ENCODE measurements at places on chromosomes 1 and 21.

DNA sequence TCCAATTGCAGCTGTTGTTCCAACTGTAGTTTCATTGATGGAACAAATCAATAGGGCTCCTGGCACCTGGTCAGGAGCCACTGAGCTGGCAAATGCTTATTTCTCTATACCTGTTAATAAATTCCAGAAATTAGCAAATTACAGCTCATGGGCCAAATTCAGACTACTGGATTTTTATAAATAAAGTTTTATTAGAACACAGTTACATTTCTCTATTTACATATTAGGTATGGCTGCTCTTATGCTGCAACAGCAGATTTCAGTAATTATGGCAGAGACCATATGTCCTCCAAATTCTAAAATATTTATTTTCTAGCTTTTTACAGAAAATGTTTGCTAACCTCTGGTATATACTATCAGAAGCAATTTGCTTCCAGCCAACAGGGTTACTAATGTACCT lies 47.8 kb downstream of the DUSP10 start:
- no peak for DNase-seq

DNA sequence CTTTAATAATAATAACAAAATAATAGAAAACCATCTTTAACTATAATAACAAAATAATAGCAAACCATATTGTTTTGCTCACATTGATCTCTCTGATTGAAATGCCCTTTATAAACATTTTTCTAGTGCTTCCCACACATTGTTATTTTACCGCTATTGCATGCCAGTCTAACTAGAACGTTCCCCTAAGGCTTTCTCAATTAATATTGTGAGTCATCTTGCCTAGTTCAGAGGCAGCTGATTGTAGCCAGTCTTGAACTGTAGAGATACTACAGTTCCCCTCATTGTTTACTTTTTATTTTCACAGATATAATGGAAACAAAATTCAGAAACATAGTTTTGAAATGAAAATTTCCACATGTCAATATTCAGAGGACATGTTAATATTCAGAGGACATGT lies 192.3 kb upstream of the ADGRL4 start:
- DNase-seq, result no peak

DNA sequence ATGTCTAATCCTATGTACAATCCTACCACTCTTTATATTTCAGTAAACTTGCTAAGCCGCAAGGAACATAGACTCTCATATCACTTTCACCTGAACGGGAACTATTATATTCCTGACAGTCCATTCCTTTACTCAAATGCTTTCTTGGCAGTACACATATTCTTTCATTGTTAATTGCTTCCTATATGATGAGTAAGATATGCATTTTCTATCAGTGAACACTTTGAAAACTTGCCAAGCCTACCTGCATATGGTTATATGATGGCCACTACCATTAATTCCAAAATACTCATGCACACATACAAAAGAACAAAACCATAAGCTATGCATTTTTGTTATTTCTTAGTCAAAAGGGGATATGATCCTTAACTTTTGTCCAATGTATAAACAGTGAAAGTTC lies 341.5 kb downstream of the VAV3 start:
- DNase-seq, result no peak

DNA sequence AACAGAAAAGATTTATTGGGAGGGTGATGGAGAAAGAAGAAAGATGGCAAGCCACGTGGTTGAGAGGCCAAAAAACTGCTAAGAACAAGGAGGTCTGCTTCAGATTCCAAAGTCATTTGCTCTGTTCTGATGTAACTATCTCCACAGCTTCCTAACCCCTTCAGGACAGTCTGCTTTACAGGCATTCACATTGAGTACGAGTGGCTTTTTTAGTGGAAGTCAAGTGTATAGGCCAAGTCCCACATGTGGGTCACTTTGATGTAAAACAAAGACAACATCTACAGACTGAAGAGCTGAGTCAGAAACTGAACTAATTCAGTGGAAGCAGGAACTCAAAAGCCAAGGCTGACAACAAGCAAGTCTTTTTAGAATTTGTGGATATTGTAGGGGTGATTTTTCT lies 128.7 kb upstream of the F3 start:
- no peak for DNase-seq

DNA sequence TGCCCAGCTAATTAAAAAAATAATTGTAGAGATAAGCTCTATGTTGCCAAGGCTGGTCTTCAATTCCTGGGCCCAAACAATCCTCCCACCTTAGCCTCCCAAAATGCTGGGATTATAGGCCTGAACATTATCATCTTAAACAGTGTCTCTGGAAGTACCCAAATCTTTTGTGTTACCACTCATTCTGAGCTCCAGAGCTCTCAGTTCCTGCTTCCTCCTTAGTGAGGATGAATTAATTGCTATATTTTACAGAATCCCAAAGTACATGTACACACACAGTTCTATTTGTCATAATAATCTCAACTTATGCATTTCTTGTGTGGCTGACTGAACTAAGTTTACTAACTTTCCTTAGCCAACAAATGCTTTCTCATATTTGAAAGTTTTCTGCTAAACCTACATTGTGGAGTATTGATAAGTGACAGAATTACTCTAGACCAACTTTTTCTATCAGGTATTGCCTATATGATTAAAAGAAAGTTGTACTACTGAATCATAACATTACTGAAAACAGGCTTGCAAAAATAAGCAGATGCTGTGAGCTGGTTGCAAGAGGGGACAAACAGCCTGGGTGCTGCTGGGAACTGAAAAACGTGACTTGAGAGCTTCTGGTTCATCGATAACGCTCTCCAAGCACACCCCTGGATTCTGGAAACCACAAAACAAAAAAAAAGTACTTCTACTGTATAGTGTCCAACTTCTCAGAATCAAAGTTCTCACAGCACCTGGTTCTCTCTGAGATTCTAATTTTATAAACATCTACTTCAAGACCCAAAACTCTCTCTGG lies 15.3 kb downstream of the VAV3 start:
- no peak for DNase-seq

DNA sequence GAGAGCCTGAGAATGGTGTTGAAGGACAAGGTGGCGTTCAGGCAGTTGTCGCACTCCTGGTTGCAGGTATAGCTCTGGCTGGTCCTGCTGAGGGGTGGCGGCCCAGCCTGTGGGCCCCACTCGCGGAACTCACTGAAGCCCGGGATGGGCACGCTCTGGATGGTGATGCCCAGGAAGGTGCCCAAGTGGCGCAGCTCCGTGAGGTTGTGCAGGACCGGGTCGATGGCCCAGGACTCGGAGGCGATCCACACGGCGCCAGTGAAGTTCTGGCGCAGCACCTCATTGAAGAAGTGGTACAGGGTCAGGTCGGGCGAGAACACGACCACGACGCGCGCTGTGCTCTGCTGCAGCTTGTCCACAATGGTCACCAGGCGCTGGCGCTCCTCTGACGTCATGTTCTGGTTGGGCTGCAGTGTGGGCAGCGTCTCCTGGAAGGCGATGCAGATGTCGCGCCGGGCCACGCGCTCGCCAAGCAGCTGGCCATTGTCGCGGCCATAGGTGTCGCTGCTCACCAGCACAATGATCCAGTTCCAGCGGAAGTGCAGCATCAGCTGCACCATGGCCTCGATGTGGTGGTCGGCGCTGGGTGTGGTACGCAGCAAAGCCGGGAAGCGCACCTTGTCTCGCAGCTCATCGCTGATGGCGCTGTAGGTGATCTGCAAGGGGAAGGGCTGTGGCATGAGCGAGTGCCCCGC lies 5.0 kb downstream of the TAS1R2 start:
- no peak for DNase-seq

DNA sequence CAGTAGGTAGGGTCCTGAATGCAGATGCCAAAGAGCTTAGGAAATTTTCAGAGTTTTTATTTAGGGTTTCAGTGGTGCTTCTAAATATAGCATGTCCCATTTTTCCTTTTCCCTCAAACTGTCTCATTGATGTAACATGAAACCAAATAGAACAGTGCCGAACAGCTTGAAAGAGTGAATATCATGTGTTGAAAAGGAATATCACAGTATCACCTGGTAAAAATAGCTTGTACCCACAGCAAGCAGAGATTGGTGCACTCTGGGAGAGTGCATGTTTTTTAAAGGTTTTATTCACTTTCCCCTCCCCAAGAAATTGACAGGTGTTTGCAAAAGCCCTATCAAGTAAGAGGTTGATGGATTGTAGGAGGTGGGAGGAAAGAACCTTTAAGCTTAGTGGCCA lies 41.9 kb upstream of the ELAVL4 start:
- no peak for DNase-seq

GRCh38 chr1:200971955-200972711 lies 51.4 kb downstream of the KIF21B start:
- DNase-seq, result peak; percentile 61

DNA sequence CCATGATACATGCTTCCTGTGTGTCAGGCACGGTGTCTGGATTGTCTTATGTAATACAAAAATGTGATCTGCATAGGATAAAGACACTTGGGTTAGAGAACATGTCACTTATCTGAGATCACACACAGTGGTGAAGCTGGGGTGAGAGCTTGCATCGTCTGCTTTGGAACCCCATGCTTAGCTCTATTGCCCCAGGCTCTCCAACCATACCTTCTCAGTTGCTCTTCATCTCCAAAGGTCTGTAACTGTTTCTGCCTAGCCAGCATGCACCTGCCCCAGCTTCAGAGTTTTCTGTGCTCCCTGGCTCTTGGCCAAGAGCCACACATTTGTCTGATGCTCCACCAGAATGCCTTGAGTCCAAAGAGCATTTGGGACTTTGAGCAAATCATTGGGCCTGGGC lies 93.9 kb upstream of the COG2 start:
- no peak for DNase-seq

GRCh38 chr1:46552357-46553237 lies 1.1 kb upstream of the KNCN start:
- DNase-seq, result no peak

GRCh38 chr1:12636098-12636950 lies 7.6 kb upstream of the AADACL4 start:
- DNase-seq, result no peak

DNA sequence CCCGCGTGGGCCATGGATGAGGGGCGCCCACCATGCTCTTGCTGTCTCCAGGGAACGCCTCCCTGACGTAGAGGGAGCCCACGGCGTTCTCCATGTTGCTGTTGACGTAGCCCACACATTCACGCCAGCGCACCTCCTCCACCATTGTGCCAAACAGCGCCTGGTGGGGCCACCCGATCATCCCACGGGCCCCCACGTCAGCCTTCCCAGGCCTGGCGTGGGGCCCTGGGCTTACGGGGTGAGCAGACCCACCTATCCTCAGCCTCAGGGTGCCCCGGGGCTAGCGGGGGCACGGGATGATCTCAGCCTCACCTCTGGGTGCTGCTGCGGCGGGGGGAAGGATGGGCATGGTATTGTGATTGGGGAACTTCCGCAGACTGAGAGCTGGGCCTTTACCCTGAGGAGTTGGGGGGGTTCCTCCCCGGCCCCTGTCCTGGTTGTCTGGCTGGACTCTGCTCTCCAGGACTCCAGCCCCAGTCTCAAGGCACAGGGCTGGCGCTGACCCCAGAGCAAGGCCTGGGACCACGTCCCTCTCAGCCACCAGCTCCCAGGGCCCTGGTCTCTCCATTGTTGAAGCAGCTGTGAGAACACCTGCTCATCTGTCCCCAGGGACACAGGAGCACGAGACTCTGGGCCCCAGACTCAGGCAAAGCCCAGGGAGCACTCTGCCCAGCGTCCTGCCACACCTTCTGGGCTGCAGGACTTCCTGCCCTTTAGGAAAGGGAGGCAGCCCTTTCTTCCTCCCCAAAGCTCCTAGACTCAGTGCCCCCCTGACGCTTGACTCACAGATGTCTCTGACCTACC lies 10.2 kb downstream of the PRXL2B start:
- no peak for DNase-seq

DNA sequence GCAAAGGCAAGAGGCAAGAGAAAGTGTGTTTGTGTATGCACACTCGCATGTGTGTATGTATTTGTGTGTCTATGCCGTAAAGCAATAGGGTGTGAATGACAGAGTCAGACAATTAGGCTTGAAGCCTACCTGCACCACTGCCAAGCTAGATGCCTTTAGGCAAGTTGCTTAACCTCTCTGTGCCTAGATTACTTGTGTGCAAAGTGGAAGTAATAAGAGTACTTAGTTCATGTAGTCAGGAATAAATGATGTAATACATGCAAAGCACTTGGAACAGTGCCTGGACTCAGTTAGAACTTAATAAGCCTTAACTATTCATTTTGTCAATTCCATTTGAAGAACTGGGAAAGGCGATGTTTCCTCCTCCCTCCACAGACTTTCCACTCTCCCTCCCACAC lies 31.7 kb downstream of the LAMB3 start:
- DNase-seq, result no peak

DNA sequence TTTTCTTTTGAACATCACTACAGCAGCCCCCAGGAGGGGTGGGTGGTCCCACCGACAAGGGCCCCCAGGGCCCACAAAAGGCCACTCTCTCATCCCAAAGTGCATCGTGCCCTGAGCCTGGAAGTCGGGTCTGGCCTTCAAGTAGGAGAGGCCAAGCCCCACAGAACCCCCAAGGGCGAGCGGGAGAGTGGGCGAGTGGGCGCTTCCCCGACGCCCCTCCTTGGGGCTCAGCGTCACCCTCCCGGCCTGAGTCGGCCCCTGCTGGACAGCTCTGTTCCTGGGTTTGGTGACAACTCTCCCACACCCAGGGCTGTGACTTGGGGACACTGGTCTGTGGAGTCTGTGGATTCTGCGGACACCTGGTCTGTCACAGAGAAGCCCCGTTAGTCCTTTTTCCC lies 42.2 kb upstream of the COL18A1 start:
- DNase-seq, result no peak

- DNase-seq, result no peak
Measured at GRCh38 chr1:9202240-9202870, 32.2 kb upstream of the H6PD start.

DNA sequence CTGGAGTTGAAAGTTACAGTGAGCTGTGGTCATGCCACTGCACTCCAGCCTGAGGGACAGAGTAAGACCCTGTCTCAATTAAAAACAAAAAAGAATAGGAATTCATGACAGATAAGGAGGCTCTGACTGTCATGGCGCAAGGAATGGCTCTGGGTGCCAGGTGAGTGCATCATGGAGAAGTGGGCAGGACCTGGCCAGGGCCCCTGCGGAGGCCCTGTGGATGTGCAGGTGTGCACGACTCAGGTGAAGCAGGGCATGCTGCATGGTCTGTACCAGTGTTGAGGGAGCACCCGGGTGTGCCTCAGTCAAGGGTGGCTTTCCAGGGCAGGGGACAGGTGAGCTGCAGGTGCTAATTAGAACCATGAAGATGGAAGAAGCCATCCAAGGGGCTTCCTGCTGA lies 14.0 kb downstream of the SLC1A7 start:
- no peak for DNase-seq

- DNase-seq, result no peak
Measured at GRCh38 chr1:21325731-21326387, 35.6 kb upstream of the ECE1 start.

DNA sequence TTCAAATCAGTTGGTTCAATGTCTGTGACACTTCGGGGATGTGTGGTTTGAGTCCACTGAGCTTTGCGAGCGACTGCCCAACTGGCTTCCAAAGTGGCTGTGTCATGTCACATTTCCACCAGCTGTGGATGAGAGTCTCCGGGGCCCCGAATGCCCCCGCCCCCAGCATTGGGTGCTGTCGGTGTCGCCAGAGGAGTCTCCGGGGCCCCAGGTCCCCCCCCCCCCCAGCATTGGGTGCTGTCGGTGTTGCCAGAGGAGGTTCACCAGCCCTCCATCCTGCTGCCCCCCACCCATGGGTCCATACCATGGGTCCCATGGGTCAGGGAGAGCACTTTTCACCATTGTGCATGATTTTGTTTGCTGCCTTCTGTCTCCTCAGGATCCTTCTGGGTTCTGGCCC lies 9.0 kb upstream of the SMYD3 start:
- no peak for DNase-seq

Data from activated CD4-positive, alpha-beta T cell treated with anti-CD3 and anti-CD28 coated beads, Interleukin-2, amount 50 U/mL, for 48 hours (primary cell).